ENCODE measurements at places on chromosomes 3 and 15.

- no peak for DNase-seq
Observed at GRCh38 chr15:52236013-52236412, 44.8 kb upstream of the GNB5 start.

DNA sequence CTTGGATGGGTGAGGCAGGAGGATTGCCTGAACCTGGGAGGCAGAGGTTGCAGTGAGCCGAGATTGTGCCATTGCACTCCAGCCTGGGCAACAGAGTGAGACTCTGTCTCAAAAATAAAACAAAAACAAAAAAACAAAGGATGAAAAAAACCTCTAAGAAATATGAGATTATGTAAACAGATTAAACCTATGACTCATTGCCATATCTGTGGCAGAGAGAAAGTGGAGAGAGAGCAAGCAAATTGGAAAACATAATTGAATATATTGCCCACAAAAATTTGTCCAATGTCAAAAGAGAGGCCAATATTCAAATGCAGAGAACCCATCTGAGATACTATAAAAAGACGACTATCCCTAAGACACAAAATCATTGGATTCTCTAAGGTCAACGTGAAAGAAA, 1106.0 kb downstream of the OTOL1 start:
- no peak for DNase-seq

- no peak for DNase-seq
Observed at GRCh38 chr15:63895194-63895593, 61.4 kb upstream of the HERC1 start.

- DNase-seq = no peak
Observed at GRCh38 chr3:61356685-61357084, 105.4 kb upstream of the FHIT start.

DNA sequence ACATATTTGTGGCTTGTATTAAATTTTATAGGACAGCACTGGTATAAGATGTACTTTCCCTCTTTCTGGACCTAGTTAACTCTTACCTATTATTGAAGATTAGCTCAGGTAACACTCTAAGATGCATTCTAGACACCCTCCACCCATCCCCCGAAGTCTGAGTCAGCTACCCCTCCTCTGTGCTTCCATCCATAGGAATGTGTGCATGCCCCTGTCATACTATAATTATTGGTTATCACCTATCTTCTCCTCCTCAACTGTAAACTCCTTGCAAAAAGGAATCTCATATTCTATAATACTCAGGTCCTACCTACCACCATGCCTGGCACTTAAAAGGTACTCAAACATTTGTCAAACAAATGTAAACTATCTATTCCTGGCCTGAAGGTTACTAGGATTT, 3.0 kb downstream of the PEAK1 start:
- DNase-seq = no peak

- DNase-seq = no peak
Observed at GRCh38 chr15:65423150-65423975, 616 bp upstream of the IGDCC4 start.

- DNase-seq = no peak
Observed at GRCh38 chr15:88243895-88244787, 12.4 kb downstream of the NTRK3 start.

- DNase-seq = no peak
Observed at GRCh38 chr15:99212406-99212805, 37.0 kb downstream of the TTC23 start.

GRCh38 chr3:123365450-123366143, 83.3 kb downstream of the ADCY5 start:
- DNase-seq = no peak

DNA sequence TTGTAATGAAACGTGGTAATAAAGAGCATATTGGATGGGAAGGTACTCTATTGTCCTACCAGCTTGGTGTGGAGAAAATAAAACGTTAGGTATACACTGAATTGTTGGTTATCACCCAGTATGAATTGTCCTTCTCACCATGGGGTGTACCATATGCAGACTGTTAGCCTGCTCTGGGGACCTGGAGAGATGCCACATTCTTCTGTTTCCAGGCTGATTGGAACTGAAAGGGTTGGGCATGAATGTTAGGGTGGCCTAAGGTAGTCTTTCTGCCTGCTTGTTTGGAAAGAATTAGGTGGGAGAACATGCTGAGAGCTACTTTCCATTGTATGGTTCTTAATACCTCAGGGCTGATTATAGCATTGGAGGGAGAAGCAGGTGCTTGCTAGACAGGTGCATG, 340.6 kb downstream of the PTPRG start:
- DNase-seq = no peak

DNA sequence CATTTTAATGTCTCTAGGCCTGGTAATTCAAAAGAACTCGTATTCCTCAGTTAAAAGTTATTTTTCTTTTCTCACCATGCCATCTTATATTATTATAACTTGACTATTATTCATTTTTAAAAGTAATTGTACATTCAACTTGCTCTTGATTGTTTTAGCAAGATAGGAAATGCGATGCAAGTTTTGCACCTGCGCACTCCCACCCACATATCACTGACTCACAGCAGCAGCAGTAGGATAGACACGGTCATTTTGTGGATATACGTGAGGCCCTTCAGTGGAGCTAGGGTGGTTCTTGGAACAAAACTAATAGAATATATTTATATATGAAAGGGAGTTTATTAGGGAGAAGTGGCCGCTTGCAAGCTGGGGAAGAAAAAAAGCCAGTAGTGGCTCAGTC, 95.5 kb upstream of the UBE3A start:
- no peak for DNase-seq

- peak; percentile 55 for DNase-seq
Observed at GRCh38 chr3:28916713-28917499, 364.0 kb upstream of the RBMS3 start.

DNA sequence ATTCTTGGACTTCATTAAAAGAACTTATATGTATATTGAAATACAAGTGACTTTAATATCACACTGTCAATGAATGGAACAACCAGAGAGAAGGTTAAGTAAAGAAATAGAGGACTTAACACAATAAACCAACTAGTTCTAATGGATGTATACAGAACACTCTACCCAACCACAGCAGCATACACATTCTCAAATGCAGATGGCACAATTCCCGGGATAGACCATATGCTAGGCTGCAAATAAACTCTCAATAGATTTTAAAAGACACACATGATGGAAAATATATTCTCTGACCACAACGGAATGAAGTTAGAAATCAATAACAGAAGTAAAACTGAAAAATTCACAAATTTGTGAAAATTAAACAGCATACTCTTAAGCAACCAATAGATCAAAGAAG, 214.3 kb upstream of the LINGO1 start:
- no peak for DNase-seq

GRCh38 chr15:93018574-93018973, 70.4 kb downstream of the RGMA start:
- no peak for DNase-seq

DNA sequence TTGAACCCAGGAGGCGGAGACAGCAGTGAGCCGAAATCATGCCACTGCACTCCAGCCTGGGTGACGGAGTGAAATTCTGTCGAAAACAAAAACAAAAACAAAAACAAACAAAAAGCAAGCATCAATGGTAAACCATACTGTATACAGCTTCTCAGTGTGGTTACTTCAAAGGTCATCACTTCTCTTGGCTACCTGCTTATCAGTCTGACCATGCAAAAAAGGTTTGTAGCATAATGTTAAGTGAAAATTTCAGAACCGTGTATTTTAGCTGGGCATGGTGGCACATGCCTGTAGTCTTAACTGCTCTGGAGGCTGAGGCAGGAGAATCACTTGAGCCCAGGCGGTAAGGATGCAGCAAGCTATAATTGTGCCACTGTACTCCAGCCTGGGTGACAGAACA, 4.2 kb downstream of the UBXN7 start:
- DNase-seq = no peak

GRCh38 chr3:165519687-165520086, 317.5 kb downstream of the BCHE start:
- DNase-seq = no peak

- no peak for DNase-seq
Observed at GRCh38 chr3:31699309-31699953, 166.7 kb downstream of the STT3B start.

DNA sequence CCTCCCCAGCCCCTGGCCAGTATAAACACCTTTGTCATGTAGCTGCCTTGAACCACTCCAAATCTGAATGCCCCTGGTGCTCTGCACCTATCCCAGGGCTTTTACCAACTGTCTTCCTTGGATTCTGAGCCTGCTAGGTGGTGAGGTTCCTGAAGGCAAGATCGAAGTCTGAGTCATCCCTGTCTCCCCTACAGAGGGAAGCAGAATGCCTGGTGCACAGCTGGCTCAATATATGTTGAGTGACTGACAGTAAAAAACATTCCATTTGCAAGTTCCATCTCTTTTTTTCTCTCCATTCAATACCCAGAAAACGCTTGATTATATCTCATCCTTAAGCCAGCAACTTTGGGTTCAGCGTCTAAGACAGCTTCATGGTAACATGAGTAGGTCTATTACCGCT, 24.7 kb downstream of the SLC24A1 start:
- DNase-seq = no peak

GRCh38 chr3:176167272-176167671, 1030.0 kb downstream of the TBL1XR1 start:
- DNase-seq = peak; percentile 32

All from left kidney (tissue), 8 donors.